Fibroblast of skin of back (primary cell): ENCODE measurements at places on chromosomes 5 and 9.

- DNase-seq = no peak
These were observed 23.4 kb upstream of the FUBP3 start for GRCh38 chr9:130555968-130556367.

- DNase-seq = no peak
These were observed 105.1 kb downstream of the MED10 start for GRCh38 chr5:6273090-6273735.

GRCh38 chr9:1917396-1917935, 97.7 kb upstream of the SMARCA2 start:
- DNase-seq = no peak

GRCh38 chr9:126791406-126792230, 13.2 kb upstream of the ZBTB43 start:
- peak; percentile 83 for DNase-seq
